ENCODE measurements at places on chromosomes 5 and 9.

- DNase-seq, result no peak
Observed at GRCh38 chr5:51433052-51433710, 49.9 kb downstream of the ISL1 start.

GRCh38 chr9:137429974-137430722 lies 7.0 kb downstream of the NOXA1 start:
- no peak for DNase-seq

DNA sequence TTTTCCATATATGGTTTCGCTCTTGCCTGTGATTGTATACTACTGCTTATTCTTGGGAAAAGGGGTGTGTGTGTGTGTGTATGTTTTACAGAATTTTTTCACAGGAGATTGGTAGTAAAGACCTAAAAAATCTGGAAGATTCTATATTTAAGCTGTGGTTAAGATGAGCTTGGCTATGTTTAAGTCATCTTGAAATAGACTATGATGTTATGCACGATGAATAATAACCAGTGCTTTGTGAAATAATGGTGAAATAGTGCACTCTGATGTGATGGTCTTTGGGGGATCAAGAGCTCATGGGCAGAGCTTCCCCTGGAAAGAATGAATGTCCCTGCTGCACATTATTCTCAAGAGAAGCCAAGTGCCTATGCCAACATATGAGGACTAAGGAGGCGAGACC lies 301.0 kb downstream of the ACTL7B start:
- no peak for DNase-seq

DNA sequence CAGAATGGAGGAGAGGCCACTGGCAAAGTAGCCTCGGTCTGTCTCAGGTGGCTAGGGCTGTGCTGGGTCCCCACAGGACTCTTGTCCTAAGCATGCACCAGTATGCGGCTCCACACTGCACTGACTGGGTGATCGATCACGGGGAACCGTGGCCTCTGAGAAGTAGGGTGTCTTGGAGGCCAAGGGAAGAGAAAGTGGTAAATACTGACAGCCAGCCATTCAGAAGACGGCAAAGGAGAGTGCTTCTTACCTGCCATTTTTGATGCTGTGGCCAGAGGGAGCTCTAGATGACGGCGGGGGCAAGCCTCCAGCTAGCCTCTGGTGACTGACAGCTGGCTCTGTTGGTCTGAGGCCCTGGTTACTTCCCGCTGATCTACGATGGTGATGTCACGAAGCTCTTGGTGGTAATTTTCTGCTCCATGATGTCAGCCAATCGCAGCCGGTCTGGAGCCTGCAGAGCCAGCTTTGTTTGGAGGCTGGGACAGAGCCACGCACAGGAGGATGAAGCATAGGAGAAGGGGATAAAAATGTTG lies 40.4 kb upstream of the GADD45G start:
- DNase-seq, result peak; percentile 9

- DNase-seq, result peak; percentile 12
Observed at GRCh38 chr5:153222936-153223335, 267.5 kb upstream of the GRIA1 start.

- DNase-seq, result no peak
Observed at GRCh38 chr5:14101922-14102321, 41.2 kb upstream of the TRIO start.

DNA sequence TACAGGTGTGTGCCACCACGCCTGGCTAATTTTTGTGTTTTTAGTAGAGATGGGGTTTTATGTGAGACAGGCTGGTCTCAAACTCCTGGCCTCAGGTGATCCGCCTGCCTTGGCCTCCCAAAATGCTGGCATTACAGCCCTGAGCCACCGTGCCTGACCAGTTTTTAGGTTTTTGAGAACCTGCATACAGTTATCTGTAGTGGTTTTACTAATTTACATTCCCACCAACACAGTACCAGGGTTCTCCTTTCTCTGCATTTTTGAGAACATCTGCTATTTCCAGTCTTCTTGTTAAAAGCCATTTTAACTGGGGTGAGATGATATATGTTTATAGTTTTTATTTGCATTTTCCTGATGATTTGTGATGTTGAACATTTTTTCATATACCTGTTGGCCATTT lies 12.8 kb downstream of the DMXL1 start:
- no peak for DNase-seq

GRCh38 chr5:137639645-137640044 lies 96.2 kb downstream of the KLHL3 start:
- no peak for DNase-seq

- no peak for DNase-seq
Observed at GRCh38 chr5:78500028-78500427, 139.6 kb downstream of the SCAMP1 start.

DNA sequence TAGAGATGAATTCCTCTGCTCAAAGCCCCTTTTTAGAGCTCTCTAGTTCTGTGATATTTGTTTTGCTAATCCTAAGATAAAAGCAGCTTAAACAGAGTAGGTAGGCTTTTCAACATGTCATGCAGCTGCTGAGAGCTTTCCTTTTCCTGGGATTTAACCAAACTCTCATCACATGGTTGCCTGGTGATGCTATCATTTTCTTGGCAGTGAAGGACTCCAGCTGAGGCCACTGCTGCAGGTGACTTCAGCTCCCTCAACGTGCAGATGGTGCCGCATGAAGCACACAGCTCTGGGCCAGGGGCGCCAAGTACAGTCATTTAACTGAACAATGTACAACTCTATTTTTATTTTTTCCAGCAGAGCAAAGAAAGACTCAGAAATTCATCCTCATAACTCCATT lies 42.2 kb downstream of the SECISBP2 start:
- DNase-seq, result no peak

Data from HTR-8/SVneo (cell line).